B cell (primary cell): ENCODE measurements at places on chromosomes 12 and 14. TPM values are rescaled to one million over a fixed set of nuclear protein-coding genes. Genes with fewer than 3 reads are reported as not detected.

SCN8A gene
- total RNA-seq: 1.0 and 1.1 TPM in 2 replicates

RIPK3 gene
- 76.6 and 77.6 TPM in 2 replicates for total RNA-seq

LHX5 gene
- total RNA-seq: not detected in 2 replicates

- no peaks in the 10 kb centered on the region for H3K27me3 ChIP-seq
- no peak overlapping the region for H3K4me3 ChIP-seq
- peak overlapping the region; percentile 23 for H3K27ac ChIP-seq
- H3K36me3 ChIP-seq: peaks cover 9% of the 10 kb centered on the region
- H3K4me1 ChIP-seq: peaks cover 13% of the 10 kb centered on the region
These were observed 42.1 kb downstream of the SEC23A start for GRCh38 chr14:39060818-39061437.

- no peaks in the 10 kb centered on the region for H3K4me1 ChIP-seq
- H3K27me3 ChIP-seq: no peaks in the 10 kb centered on the region
- H3K4me3 ChIP-seq: no peak overlapping the region
- no peaks in the 10 kb centered on the region for H3K36me3 ChIP-seq
These were observed 45.7 kb downstream of the SPATS2 start for GRCh38 chr12:49413010-49413409.
